ENCODE measurements at places on chromosomes 4 and X.

DNA sequence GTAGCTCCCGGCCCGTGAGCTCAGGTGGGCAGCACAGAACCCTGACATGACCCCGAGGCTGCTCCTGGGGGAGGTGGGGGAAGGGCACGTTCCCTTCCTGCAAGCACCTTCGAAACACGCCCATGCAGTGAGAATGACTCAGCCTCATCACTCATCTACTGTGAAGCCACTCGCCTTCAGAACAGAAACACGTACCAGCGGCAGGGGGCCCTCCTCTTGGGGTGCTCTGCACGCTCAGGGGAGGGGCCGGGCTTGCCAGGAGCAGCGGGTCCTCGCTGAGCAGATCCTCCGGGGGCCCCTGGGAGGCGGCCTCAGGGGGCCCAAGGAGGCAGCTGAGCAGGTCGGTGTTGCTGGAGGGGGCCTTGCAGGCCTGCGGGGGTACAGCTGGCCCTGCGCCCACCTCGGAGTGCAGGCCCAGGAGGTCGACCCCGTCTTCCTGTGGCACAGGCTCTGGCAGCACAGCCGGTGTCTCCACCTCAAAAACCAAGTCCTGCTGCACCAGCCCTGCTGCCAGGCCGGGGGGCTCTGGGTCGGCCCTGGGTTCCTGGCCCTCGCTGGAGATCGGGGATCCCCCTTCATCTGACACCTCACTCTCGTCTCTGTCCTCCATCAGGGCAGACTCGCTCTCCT lies 40.9 kb upstream of the CPLX1 start:
- DNase-seq: no peak

DNA sequence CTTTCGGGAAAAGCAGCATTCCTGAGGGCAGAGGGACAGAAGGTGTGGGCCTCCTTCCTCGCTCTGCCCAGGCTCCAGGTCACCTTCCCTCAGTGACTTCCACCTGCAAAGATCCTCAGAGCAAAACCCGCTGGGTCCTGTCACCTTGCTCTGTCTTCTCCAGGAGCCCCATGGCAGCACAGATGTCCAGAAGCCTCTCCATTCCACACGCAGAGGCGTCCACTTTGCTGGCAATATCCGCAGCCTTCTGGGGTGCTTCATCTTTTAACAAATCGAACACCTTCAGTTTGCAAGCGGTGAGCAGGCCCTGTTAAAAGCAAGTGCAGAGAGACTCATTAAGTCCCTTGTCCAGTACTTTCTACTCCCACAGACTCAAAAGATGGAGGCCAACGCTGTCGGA lies 27.3 kb downstream of the ASMTL start:
- no peak for DNase-seq

GRCh38 chrX:12811658-12812057 lies 20.4 kb downstream of the PRPS2 start:
- DNase-seq: no peak

DNA sequence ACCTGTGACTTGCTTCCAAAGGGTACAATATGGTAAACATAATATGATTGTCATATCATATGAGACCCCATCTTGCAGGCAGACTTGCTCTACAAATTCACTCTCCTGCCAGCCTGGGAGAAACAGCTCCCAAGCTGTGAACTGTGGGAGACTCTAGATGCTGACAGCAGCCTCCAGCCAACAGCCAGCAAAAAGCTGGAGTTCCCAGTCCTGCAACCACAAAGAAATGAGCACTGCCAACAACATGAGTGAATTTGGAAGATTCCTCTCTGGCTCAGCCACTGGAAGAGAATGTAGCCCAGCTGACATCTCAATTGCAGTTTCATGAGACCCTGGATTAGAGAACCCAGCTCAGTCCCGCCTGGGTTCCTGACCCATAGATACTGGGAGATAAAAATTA lies 145.4 kb downstream of the QDPR start:
- no peak for DNase-seq

DNA sequence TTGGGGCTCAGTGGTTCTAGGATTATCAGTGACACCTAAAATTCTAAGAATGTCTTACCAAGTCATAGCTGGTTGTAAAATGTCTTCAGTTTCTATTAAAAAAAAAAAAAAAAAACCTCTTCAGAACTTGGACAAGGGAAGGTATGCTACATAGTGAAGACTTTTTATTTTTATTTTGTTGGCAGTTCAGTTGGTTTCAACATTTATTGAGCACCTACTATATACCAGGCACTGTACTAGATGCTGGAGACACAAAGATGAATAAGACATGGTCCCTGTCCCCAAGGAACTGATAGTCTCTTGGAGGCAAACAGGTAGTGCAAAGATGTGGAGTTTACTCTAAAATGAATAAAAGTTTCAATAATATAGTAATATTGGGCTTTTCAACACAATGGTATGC lies 8.9 kb upstream of the BBS7 start:
- DNase-seq: no peak

GRCh38 chr4:26418107-26418506 lies 72.2 kb downstream of the CCKAR start:
- DNase-seq: no peak

Measured in SHP77 treated with DMSO at 0.1 percent for 48 hours (cell line).